ENCODE measurements at places on chromosomes 1 and 21.

GRCh38 chr1:226990133-226990716 lies 50.1 kb downstream of the COQ8A start:
- DNase-seq: peak; percentile 34

DNA sequence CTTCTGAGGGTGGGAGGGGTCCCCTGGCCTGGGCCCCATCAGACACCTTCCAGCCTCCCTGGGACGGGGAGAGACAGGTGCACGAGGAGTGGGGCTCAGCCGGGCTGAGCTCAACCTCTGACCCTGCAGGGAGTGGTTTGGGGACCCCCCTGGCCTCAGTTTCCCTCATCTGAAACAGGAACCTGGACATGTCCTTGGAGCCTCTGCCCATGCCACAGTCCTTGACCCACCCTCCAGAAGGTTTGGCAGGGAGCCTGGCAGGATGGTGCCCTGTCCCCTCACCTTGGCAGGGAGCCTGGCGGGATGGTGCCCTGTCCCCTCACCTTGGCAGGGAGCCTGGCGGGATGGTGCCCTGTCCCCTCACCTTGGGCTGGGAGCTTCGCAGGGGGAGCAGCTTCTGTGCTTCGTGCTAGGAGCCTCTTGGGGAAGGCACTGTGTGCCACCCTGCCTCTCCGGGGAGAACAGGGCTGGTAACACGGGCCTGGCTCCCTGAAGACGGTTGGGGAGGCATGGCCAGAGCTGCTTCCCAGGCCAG lies 58.3 kb downstream of the SLX9 start:
- no peak for DNase-seq

GRCh38 chr1:2548068-2548589 lies 8.0 kb upstream of the TNFRSF14 start:
- peak; percentile 88 for DNase-seq

DNA sequence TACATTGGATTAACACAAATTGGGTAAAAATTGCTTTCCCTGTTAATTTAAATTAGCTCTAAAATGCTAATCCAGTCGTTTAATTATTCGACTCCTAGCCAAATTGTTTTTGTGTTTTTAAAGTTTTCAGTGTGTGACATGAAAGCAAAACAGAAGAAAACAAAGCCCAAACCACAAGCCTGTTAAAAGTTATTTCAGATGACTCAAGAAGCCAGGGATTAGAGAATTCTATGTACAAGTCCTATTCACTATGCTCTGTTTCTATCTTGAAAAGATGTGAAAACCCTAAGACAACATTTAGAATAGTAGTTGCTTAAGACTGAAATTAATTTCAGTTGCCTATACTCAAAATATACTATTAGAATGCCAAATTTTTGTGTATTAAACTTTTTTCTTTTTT lies 294.8 kb upstream of the ADAMTS5 start:
- no peak for DNase-seq

DNA sequence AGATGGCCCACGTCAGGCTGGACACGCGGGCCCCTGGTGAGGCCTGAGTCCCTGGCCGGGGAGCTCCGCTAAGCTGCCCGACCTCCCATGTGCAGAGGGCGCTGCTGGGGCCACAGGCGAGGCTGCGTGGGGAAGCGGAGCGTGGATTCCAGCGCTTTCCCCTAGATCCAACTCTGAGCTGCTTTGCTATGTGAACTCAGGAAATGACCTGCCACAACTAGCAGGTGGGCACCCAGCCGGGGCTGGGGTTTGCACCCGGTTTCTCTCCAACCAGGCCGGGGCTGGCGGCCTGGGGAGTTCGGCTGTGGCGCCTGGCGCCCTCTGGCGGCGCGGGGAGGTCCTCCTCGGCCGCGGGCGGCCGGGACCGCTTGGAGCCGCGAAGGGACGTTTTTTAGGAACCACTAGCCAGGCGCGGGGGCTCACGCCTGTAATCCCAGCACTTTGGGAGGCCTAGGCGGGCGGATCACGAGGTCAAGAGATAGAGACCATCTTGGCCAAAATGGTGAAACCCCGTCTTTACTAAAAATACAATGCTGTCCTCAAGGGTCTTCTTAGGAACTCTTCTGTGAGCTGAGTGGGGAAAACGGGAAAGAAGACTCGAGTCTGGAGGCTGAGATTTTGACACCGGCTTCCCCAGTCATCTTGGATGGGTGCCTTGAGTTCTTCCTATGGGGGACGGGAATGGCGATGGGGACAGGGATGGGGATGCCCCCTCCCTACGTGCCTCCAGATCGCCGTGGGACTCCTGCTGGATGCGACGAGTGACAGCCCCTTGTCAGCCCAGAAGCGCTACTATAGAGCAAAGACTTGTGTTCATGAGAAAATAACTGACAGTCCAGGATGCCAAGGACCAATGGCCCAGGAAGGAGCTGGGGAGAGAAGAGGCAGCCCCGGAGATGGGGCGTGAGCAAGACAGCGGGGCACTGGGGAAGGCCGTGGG lies 12.6 kb downstream of the PYCR2 start:
- DNase-seq: peak; percentile 67

DNA sequence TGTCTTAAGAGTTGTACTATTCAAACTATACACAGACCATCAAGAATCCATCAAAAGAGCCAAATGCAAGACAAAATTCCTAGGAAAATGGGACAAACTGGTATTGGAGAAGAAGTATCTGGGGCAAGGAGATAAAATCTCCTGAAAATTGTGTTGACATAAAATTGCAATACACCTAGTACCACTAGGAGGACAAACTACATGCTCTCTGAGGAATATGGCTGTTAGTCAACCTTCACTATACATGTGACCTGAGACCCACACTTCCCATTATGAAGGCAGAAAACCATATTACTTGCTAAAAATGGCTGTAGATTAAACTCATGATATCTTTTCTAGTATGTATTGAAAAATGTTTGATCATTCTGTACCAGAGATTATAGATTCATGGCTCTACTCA lies 30.0 kb downstream of the IRF2BP2 start:
- DNase-seq: peak; percentile 8

- DNase-seq: no peak
These were observed 35.5 kb upstream of the NPL start for GRCh38 chr1:182754087-182754486.

- no peak for DNase-seq
These were observed 78.9 kb upstream of the SLC45A1 start for GRCh38 chr1:8239039-8239305.

DNA sequence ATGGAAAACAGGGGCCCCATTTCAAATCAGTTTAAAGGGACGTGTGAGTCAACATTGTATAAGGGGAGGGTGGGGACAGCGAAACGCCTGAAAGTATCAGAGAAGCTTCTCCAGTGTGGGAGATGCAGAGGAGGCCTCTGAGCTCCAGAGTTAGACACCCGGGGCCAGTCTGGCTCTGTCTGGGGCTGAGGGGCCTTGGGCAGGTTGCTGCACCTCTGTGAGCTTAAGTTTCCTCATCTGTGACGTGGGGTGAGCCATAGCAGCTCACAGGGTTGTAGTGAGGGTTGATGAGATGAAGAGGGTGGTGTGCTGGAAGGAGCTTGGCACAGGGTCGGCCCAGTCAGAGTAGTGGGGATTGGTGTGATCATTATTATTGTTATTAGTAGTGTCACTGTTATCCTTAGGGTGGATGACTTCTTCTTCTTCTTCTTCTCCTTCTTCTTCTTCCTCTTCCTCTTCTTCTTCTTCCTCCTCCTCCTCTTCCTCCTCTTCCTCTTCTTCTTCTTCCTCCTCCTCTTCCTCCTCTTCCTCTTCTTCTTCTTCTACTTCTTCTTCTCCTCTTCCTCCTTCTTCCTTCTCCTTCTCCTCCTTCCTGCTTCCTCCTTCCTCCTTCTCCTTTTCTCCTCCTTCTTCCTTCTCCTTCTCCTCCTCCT lies 282.0 kb downstream of the PTPRU start:
- no peak for DNase-seq

DNA sequence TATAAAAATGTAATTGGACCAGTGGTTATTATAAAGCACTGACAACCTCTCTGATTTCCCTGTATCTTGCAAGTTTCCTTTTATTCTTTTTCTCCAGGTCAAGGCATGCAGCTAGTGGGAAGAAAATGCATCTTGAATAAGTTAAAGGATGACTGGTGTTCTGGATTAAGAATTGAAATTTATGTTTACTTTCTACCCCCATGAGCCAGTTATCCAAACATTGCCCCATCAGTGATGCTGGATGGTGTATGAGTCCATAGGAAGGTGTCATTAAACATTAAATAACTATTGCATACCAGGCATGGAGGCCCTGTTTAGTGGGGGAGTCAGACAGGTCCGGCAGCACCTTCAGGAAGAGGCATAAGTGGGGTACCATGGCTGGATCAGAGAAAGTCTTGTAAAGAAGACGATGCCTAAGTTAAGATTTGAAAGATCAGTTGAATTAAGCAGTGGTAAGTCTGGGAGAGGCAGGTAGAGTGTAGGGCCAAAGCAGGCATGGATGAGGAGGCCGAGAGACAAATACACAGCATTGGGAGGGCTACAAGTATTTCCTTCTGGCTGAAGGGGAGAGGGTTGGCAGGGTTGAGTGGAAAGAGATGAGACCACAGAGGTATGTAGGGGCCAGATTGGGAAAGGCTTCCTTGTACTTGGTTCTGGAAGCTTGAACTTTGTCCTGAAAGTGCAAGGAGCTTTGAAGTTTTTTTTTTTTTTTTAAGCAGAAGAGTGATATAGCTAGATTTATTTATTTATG lies 5.7 kb downstream of the SZRD1 start:
- no peak for DNase-seq

DNA sequence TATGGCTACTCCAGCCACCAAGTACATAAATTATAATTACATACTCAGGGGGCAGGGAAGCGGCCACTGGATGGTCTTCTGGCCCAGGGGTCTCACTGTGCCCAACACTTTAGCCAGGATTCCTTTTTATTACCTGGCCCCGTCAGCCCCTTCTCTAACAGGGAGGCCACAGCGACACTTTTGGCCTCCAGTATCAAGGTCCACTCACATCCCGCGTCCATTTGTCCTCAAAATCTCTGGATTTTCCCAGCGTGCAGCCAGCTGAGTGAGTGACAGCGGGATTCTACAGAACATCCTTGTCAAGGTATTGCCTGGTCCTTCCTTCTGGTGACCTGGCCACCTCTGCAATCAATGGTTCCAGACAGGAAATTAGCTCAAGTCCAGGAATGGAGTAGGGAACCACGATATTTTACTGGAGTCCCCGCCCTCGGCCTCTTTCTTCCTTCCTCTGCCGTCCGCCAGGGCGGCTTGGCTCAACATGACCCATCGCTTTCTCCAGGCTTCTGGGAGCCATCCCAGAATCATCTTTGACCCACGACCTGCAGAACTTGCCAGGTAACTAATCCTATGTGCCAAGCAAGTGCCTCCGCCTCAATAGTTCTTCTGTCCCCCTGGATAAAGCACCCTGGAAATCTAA lies 2.7 kb upstream of the COL6A2 start:
- no peak for DNase-seq

GRCh38 chr1:221394011-221394544 lies 347.8 kb downstream of the DUSP10 start:
- DNase-seq: no peak

- DNase-seq: no peak
These were observed 51.3 kb downstream of the TEX35 start for GRCh38 chr1:178564086-178564782.

GRCh38 chr1:226872437-226872836 lies 2.0 kb downstream of the PSEN2 start:
- no peak for DNase-seq

DNA sequence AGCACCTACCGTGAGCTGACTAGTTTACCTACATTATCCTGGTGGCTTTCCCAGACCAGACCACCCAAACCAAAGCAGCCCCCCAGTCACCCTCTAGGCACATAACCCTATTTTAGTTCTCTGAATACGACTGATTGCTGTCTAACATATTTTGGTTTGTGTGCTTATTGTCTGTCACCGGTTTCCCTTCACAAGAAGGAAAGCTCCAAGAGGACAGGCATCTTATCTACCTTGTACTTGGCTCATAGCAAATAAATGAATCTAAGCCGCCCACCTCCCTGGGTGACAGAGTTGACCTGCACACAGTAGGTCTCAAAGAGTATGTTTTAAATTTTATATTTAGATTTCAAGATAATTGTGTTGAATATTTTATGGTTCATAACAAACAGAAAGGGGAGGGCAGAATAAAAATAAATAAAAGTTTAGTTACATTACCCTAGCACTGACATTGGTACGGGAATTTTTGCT lies 904 bp upstream of the PRDX6 start:
- DNase-seq: no peak

GRCh38 chr1:225441314-225442122 lies 13.7 kb upstream of the LBR start:
- no peak for DNase-seq

GRCh38 chr1:224431726-224432125 lies 2.9 kb downstream of the WDR26 start:
- no peak for DNase-seq

DNA sequence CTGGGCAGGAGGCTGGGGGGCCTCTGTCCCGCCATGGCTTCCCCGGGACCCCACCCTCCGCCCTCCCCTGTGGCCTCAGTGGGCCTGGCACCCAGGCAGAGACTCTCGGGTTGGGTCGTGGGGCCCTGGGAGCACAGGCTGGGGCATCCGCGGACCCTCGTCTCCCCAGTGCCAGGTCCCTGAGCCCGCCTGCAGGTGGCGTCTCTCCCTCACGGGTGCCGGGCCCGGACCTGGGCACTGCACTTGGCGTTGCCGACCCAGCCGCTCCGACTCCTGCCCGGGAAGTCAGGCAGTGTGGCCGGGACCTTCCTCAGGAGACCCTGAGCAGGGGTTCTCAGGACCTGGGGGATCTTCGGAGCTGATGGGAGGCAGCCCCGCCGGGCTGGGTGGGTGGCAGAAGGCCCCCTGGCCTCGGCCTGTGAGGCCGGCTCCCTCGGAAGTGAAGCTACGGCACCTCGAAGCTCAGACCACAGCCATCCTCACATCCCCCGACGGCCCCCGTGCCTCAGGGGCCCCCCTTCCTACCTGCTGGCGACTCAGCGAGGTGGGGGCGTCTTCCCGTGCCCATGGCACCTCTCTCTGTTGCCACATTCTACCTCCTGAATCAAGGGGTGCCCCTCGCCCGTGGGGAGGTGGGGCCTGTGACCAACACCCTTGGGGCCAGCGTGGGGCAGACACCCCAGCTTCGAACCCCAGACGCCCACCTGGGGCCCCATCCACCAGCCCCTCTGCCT lies 6.4 kb upstream of the C1orf159 start:
- peak; percentile 85 for DNase-seq

GRCh38 chr1:53678938-53679825 lies 59.8 kb downstream of the GLIS1 start:
- DNase-seq: no peak

GRCh38 chr1:19918057-19918456 lies 5.4 kb downstream of the PLA2G2E start:
- peak; percentile 71 for DNase-seq

- no peak for DNase-seq
These were observed 38.0 kb downstream of the PCNT start for GRCh38 chr21:46361935-46362334.
